C1 segment of cervical spinal cord (tissue), 14 donors: ENCODE measurements at places on chromosomes 3 and 15.

GRCh38 chr3:181701096-181701495, 10.6 kb upstream of the SOX2 start:
- no peak for DNase-seq

DNA sequence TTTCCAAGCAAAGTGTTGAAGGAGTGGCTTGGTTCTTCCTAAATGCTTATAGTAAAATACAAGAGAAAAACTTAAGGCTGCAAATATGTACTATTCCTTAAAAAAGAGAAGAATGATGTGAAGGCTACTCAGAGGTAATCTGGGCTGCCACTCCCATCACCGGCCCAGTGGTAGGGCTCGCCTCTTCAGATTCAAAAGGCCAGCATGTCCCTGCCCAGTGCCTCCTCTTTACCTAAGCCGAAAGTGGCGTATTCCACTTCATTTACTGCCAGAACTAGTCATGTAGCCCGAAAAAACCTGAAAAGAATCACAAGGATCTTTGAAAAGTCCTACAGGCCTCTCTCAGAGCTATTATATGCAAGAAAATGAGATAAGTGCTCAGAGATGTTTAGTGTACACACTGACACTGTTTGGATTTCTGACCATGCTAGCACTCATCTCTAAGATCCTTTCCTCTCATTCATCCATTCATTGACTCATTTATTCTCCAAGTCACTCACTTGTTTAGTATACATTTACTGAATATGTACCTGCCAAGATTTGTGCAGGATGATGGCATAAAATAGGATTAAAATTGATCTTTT, 373.3 kb upstream of the THBS1 start:
- DNase-seq = no peak

DNA sequence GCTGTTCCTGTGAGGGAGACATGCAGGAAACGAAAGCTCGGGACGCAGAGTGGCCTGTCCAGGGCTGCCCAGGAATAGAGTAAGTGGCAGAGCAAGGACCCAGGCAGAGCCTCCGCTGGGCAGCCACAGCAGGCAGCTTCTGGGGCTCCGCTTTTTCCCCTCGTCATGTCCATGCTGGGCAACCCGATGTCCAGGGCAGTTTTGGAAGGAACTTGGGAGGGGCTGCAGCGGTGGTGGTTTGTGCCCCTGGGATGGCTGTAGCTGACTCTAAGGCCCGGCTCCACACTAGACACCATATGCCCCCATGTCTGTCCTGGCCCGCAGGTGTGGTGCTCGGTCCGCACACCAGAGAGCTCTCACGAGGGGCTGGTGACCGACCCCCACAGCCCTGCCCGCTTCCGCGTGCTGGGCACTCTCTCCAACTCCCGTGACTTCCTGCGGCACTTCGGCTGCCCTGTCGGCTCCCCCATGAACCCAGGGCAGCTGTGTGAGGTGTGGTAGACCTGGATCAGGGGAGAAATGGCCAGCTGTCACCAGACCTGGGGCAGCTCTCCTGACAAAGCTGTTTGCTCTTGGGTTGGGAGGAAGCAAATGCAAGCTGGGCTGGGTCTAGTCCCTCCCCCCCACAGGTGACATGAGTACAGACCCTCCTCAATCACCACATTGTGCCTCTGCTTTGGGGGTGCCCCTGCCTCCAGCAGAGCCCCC, 7.1 kb upstream of the PSMD2 start:
- no peak for DNase-seq

DNA sequence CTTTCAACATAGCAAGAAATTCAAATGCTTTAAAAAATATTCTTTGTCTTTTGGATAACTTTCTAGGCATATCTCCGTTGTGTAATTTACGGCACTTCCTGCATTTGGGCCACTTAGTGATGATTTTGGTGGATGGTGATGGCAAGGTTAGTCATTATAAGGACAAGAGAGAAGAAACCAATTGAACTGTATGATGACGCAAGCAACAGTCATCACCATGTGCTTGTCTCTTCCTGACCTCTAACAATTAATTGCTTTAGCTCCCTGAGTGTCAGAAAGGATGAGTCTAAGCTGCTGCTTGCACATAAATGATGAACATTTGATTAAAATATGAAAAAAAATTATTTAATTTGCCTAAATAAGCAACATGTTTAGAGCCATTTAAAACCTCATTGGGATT, 11.3 kb upstream of the P2RY12 start:
- DNase-seq = no peak

- DNase-seq = no peak
Measured at GRCh38 chr3:80993241-80993945, 768.1 kb downstream of the GBE1 start.

- no peak for DNase-seq
Measured at GRCh38 chr3:183491923-183492848, 63.3 kb downstream of the KLHL6 start.

- peak; percentile 75 for DNase-seq
Measured at GRCh38 chr15:81155375-81156218, 21.5 kb downstream of the CFAP161 start.

- DNase-seq = peak; percentile 36
Measured at GRCh38 chr15:41022487-41023090, 69.3 kb downstream of the CHAC1 start.

GRCh38 chr15:93948726-93949125, 282.6 kb upstream of the MCTP2 start:
- no peak for DNase-seq

DNA sequence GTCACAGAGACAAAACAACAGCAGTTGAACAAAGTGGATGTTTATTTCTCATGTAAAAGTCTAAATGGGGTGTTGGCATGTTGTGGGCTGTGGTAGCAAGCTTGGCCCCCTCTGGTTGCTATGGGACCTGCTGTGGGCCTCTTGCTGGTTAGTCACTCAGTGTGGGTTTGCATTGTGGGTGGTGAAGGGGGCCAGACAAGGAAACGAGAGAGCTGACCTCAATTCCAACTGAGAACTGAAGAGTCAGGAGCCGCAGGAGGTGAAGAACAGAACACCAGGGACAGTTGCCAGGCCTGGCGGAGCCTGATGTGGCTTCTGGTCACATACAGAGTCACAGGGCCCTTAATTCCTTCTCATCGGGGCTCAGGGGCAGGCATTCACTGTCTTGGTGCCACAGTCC, 1.9 kb upstream of the ADPGK start:
- no peak for DNase-seq

- DNase-seq = no peak
Measured at GRCh38 chr3:170363471-170363994, 6.0 kb downstream of the SKIL start.

DNA sequence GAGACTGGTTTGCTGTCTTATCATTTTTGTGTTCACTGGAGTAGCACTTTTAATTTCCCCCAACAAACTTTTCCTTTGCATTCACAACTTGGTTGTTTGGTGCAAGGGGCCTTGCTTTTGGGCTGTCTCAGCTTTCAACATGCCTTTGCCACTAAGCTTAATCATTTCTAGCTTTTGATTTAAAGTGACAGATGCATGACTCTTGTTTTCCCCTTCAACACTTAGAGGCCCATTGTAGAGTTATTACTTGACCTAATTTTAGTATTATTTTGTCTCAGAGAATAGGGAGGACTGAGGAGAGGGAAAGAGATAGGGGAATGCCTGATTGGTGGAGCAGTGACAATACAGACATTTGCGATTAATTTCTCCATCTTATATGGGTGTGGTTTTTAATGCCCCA, 340.1 kb upstream of the MANF start:
- no peak for DNase-seq

DNA sequence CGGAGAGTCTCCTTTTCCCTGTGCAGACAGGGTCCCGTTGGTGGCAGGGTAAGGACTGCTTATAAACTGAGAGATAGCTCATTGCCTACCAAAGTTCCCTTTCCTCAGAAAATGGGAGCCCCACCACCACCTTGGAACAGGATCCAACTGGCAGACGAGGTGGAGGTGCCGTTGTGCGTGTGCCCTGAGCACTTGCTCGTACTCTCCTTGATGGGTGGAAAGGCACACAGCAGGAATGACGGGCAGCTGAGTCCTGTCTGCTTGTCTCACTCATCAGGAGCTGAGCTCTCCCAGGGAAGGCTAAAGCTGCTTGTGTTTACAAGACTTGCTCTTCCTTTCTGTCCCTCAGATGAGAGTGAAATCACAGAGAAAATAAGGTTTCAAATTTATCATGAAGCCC, 60.7 kb downstream of the B3GNT5 start:
- no peak for DNase-seq
